ENCODE measurements at places on chromosomes 13 and 19. TPM values are rescaled to one million over a fixed set of nuclear protein-coding genes. Genes with fewer than 3 reads are reported as not detected.

GRCh38 chr19:29855087-29855486 lies 43.3 kb downstream of the CCNE1 start:
- H3K36me3 ChIP-seq = no peaks in the 10 kb centered on the region
- H3K4me1 ChIP-seq = no peaks in the 10 kb centered on the region
- H3K27me3 ChIP-seq = no peaks in the 10 kb centered on the region
- H3K27ac ChIP-seq = no peak overlapping the region
- DNase-seq = no peak

GRCh38 chr19:10126213-10126639 lies 6.5 kb upstream of the EIF3G start:
- no peak for DNase-seq
- H3K27me3 ChIP-seq = no peaks in the 10 kb centered on the region
- no peak overlapping the region for H3K4me3 ChIP-seq
- no peak overlapping the region for H3K27ac ChIP-seq
- no peaks in the 10 kb centered on the region for H3K4me1 ChIP-seq

- peaks cover 3% of the 10 kb centered on the region for H3K27me3 ChIP-seq
- H3K4me3 ChIP-seq = no peak overlapping the region
- no peaks in the 10 kb centered on the region for H3K4me1 ChIP-seq
- H3K36me3 ChIP-seq = no peaks in the 10 kb centered on the region
These were observed 32.4 kb downstream of the GPR42 start for GRCh38 chr19:35403116-35403760.

GRCh38 chr13:45828256-45828968 lies 23.1 kb downstream of the SIAH3 start:
- no peak for DNase-seq
- peaks cover 5% of the 10 kb centered on the region for H3K4me1 ChIP-seq
- peaks cover 4% of the 10 kb centered on the region for H3K27me3 ChIP-seq
- no peak overlapping the region for H3K4me3 ChIP-seq

DNA sequence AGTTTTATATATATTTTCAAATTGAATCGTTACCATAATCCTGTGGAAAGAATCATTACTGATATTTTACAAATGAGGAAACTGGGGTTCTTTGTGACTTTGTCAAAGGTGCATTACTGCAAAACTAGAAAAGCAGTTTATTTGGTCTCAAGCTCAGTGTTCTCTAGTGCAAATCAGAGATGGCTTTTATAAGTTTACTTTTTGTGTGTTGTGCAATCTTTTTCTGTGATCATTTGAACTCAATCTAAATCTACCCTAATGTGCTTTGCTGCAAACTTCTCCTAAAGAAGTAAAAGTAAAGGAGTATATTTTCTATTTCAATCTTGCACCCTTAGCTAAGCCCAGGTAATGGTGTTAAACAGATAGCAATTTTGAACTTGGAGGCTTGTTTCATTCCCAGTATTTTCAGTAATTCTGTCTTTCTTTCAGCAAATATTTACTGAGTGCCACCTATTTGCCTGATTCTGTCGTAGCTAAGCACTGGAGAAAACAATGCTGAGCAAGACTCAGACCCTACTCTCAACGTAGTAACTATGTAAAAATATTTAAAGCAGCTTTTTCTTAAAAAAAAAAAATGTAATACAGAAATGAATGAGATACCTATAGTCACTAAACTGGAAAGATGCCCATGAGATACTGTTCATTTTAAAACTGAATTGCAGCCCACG lies 124.0 kb downstream of the TDRD3 start:
- H3K27ac ChIP-seq = no peak overlapping the region
- no peaks in the 10 kb centered on the region for H3K36me3 ChIP-seq
- H3K4me3 ChIP-seq = no peak overlapping the region
- DNase-seq = no peak

DNA sequence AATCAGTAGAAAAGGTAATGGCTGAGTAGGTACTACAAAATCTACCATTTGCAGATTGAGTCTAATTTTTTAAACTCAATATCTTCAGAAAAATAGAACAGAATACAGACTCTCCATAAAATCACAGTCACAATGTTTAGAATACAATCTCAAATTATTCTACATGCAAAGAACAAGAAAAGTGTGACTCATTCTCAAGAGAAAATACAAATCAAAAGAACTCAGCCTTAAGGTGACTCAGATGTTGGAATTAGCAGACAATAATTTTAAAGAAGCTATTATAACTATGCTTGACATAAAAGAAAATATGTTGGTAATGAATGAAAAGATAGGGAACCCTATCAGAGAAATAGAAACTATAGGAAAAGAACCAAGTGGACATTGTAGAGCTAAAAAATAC lies 78.9 kb downstream of the RXFP2 start:
- H3K27me3 ChIP-seq = no peaks in the 10 kb centered on the region
- no peak for DNase-seq
- no peaks in the 10 kb centered on the region for H3K4me1 ChIP-seq
- H3K36me3 ChIP-seq = no peaks in the 10 kb centered on the region

- DNase-seq = no peak
- H3K27ac ChIP-seq = no peak overlapping the region
- no peaks in the 10 kb centered on the region for H3K27me3 ChIP-seq
- no peaks in the 10 kb centered on the region for H3K4me1 ChIP-seq
- no peak overlapping the region for H3K4me3 ChIP-seq
- peaks cover 1% of the 10 kb centered on the region for H3K36me3 ChIP-seq
These were observed 813.6 kb upstream of the MIR17HG start for GRCh38 chr13:90533866-90534265.

Gene GNG7
- 11.3 TPM for total RNA-seq

Gene FOSB
- 5.3 TPM for total RNA-seq

Gene MRPS12
- total RNA-seq = 26.7 TPM
